ENCODE measurements at places on chromosomes 7 and 10.

- DNase-seq = no peak
Measured at GRCh38 chr10:93757136-93757535, 600 bp upstream of the LGI1 start.

- no peak for DNase-seq
Measured at GRCh38 chr10:33215635-33216034, 118.8 kb downstream of the NRP1 start.

GRCh38 chr10:114223066-114223465 is 16.0 kb upstream of the VWA2 start:
- no peak for DNase-seq

- DNase-seq = no peak
Measured at GRCh38 chr10:67537906-67538305, 158.1 kb downstream of the CTNNA3 start.

DNA sequence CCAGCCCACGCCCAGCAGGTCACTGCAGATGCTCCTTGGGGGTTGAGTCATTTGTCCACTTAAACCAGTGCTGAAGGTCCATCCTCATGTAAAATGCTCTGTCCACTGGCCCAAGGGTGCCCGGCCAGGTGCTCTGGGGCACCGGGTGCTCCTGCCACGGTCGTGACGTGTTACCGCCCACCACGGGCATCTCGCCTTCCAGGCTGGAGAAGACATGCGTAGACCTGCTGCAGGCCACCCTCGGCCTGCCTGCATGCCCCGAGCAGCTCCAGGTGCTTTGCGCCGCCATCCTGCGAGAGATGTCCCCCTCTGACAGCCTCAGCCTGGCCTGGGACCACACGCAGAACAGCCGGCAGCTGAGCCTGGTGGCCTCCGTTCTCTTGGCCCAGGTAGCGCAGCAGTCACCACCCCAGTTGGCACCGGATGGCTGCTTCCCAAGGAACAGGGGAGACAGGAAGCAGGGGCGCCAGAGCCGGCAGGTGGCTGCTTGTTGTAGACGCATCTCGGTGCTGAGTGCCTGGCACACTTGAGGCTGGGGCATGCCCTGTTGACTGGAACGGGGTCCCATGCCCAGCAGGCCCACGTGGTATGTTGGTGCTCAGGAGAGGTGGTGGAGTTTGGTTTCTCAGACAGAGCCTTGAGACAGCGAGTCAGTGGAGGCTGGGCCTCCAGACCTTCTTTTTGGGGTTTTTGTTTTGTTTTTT is 6.1 kb downstream of the AP5Z1 start:
- no peak for DNase-seq

DNA sequence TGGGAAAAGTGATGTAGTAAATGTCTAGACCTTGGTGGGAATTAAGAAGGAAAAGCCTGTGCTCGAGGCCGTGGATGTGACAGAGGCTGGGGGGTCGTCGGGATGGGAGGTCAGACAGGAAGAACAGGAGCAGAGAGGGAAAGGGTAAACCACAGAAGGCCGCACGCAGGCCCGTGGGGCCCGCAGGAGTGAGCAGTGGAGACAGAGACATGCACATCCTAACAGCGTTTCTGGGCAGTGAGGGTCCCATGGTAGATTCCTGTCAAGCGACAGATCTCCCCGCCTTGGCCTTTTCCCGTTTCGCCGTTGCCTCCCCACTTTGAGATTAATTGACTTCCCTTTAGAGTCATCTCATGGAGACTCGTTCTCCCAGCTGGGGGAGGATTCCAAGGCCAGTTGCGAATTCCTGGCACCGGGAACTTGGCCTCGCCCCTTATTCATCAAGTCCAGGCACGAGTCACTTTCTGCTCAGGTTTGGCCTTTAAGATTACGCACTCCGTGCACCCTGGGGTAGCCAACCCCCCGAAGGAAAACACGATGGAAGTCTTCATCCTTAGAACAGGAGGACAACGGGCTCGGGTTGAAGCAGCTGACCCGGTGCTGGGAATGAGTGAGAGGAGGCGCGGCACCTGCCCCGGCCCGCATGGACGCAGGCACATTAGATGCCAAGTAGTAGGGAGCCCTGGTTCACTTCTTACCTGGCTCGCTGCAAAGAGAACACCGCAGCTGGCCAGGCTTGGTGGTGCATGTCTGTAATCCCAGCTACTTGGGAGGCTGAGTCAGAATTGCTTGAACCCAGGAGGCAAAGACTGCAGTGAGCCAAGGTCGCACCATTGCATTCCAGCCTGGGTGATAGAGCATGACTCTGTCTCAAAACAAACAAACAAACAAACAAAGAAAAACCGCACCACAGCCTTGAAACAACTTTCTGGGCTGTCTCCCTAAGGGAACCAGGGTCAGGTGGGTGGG is 315.2 kb upstream of the SHH start:
- DNase-seq = no peak

GRCh38 chr10:32795598-32796183 is 162.3 kb downstream of the ITGB1 start:
- DNase-seq = no peak

- no peak for DNase-seq
Measured at GRCh38 chr10:24437302-24437701, 228.4 kb downstream of the KIAA1217 start.

DNA sequence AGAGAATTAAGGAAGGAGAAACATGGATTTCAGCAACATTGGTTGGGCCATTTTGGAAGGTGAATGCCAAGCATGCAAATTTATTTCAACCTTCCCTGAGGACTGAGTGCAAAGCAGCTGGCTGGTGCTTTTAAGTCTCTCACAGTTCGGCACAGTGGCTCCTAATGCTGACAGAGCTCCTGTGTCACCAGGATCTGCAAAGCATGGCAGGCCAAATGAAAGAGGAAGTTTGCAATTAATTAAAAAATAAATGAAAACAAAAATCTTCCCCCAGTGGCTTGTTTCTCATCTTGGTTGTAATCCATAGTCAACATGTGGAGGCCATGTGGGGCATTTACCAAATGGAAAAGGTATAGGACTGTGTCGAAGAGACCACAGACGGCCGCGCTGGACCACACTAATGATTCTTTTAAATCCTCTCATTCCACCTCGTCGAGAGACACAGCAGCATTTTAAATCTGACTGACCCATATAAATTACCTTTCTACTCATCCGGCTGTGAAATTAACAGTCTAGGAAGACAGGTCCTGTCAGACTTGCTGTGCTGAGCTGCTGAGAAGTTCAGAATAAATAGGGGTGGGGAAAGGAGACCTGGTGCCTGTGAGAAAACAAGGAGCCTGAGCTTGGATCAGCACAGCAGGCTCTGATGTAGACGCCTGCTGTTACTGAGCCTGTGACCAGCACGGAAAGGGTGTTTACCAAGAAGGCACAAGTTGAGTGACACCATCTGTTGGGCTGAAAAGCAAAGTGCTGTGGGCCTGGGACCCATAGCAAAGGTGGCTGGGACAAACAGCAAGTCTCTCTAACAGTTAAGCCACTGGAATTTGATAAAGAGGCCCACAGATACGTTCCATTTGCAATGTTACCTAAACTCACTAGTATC is 136.0 kb upstream of the COL1A2 start:
- DNase-seq = no peak

Measured in ureter (tissue), 1 donor.